Stimulated activated CD4-positive, alpha-beta T cell treated with anti-CD3 and anti-CD28 coated beads, Interleukin-12 subunit alpha, Interleukin-12 subunit beta, amount 100 ng/mL, for 24 hours (primary cell): ENCODE measurements at places on chromosomes 2 and 18.

GRCh38 chr2:172177996-172178395 is 75.3 kb upstream of the DLX2 start:
- DNase-seq, result no peak

DNA sequence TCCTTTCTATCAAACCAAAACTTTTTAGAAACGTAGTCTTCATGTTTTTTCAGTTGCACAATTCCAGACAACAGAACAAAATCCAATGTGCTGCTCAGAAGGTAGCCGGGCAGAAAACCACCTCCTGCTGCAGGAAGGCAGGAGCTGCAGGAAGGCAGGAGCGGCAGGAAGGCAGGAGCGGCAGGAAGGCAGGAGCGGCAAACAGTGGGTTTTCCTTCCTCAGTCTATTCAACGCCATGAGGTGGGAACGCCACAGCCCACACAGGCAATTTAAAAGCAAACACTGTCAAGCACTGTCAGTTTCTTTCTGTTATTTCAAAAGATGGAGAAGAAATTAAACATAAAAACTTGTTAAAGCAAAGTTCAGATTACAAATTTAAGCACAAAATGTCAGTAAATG is 601.2 kb upstream of the SALL3 start:
- no peak for DNase-seq

DNA sequence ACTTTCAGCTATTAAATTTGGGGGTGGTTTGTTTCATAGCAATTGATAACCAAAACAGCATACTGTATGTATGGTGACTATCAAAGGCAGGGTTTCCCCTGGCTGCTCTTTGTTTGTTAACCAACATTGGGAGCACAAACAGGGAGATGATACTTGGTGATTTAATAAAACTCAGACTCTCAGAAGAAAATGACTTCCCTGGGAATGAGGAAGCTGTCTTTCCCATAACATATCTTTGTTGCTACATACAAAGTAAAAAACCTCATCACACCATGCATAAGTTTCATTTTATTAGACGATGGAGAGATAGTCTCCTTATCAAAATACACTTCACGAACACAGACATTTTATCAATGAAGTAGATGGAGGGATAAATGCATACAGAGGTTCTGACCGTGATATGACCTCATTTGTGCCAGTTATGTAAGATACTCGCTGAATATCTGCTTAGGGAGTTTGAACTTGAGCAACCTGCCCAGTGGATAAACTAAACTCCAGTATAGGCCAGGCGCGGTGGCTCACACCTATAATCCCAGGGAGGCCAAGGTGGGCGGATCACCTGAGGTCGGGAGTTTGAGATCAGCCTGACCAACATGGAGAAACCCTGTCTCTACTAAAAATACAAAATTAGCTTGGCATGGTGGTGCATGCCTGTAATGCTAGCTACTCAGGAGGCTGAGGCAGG is 3.8 kb upstream of the NFE2L2 start:
- no peak for DNase-seq

GRCh38 chr18:8976606-8977005 is 125.9 kb upstream of the NDUFV2 start:
- no peak for DNase-seq
